ENCODE measurements at places on chromosomes 5 and 9. TPM values are rescaled to one million over a fixed set of nuclear protein-coding genes. Genes with fewer than 3 reads are reported as not detected.

GRCh38 chr9:77040340-77040739, 20.9 kb downstream of the FOXB2 start:
- no peak for DNase-seq
- H3K27ac ChIP-seq: no peak overlapping the region
- no peaks in the 10 kb centered on the region for H3K36me3 ChIP-seq
- no peaks in the 10 kb centered on the region for H3K4me1 ChIP-seq

DNA sequence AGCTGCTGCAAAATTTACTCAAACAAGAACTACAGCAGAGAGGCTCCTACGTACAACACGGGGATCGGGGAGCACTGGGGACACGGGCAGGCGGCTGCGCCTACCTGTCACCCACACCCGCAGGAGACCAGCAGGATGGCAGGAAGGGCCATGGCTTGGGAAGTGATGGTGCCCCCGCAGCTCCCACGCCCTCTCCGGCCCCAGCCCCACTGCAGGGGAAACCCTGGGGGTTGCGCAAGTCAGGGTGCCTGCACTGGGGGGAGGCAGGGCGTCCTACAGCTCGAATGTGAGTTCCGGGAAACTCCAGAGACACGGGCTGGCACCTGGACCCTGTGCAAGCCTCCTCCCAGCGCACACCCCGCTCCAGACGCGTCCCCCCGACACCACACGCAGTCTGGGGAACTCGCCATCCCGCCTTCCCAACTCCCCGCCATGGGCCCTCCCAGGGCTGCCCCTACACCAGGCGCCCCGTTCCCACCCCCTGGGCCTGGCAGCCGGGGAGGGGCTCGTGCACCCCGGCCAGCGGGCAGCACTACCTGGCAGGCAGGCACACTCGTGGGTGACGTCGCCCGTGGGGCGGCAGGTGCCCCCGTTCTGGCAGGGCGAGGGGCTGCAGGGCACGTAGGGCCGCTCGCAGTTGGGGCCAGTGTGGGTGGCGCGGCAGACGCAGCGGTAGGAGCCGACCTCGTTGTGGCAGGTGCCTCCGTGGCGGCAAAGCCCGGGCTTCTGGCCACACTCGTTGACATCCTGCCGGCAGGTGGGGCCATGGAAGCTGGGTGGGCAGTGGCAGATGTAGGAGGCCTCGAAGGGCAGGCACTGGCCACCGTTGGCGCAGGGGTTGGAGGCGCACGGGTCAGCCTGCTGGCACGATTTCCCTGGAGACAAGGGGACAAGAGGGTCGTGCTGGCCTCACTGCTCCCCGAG, 23.3 kb downstream of the NOTCH1 start:
- peaks cover 84% of the 10 kb centered on the region for H3K4me1 ChIP-seq
- peak overlapping the region; percentile 66 for H3K27ac ChIP-seq
- no peaks in the 10 kb centered on the region for H3K27me3 ChIP-seq
- DNase-seq: no peak
- H3K36me3 ChIP-seq: peaks cover 43% of the 10 kb centered on the region

Gene HRCT1
- not detected for total RNA-seq

Gene VCAN
- total RNA-seq: 442 TPM

- no peaks in the 10 kb centered on the region for H3K36me3 ChIP-seq
- H3K4me1 ChIP-seq: peaks cover 58% of the 10 kb centered on the region
- peak overlapping the region; percentile 97 for H3K27ac ChIP-seq
- DNase-seq: no peak
- no peaks in the 10 kb centered on the region for H3K27me3 ChIP-seq
Measured at GRCh38 chr5:36237751-36238150, 4.0 kb downstream of the NADK2 start.

DNA sequence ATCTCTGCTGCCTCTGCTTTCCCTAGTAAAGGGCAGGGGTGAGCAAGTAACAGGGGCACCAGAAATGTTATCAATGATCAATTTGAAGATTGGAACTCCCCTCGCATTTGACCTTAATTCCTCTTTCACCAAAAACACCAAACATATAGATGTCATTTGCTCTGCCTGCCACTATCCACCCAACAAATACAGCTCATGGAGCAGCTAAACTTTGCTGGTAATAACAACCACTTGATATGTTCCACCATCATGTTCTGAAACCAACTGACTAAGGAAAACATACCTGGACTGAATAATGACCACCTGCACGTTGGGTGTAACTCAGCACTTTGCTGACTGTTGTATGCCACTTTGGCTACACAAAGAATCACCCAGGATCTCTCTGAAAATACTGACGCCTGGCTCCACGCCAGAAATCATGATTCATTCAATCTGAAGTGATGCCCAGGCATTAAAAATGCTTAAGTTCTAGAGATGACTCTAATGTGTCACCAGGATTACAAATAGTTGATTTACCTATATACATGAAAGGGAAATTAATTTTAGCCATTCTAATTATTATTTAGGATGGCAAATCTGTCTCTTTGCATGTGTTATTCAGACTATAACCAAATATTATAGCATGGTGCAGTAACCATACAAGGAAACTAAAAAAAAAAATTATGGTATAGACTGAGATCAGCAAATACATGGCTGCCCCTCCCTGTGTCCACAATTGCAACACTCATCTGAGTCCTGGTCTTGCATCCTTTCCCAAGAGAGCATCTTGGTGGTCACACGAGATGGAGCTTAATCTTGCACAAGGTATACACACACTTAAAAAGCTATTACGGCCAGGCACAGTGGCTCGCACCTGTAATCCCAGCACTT, 43.1 kb upstream of the TTC39B start:
- no peak for DNase-seq
- no peak overlapping the region for H3K4me3 ChIP-seq
- H3K36me3 ChIP-seq: no peaks in the 10 kb centered on the region
- H3K4me1 ChIP-seq: no peaks in the 10 kb centered on the region
- no peak overlapping the region for H3K27ac ChIP-seq
- no peaks in the 10 kb centered on the region for H3K27me3 ChIP-seq

- DNase-seq: no peak
- H3K4me3 ChIP-seq: no peak overlapping the region
- no peaks in the 10 kb centered on the region for H3K4me1 ChIP-seq
- no peaks in the 10 kb centered on the region for H3K36me3 ChIP-seq
- H3K27me3 ChIP-seq: no peaks in the 10 kb centered on the region
Measured at GRCh38 chr5:53464722-53465121, 15.7 kb upstream of the FST start.

DNA sequence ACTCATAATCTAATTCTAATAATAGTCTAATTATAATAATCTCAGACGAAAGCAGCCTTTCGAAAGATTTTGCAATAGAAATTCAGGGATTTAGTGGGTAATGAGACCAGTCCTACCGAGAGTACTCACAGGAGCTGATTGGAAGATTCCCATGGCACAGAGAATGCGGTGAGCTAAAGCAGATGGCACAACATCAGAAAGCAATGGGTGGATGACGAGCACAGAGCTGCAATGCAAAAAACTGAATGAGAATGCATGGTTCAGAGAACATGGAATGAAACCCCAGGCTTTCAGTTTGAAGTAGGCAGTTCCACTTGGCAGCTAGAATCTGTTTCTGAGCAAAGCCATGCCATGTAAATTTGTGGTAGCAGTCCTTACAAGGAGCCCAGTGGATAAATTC, 78.2 kb upstream of the SPINK5 start:
- no peaks in the 10 kb centered on the region for H3K4me1 ChIP-seq
- DNase-seq: no peak
- H3K27ac ChIP-seq: no peak overlapping the region
- H3K4me3 ChIP-seq: no peak overlapping the region
- no peaks in the 10 kb centered on the region for H3K36me3 ChIP-seq

Gene AGTPBP1
- total RNA-seq: 46.8 TPM

Gene MYOZ3
- total RNA-seq: not detected

Gene TMEM215
- not detected for total RNA-seq

Gene SSBP2
- 34.4 TPM for total RNA-seq

- DNase-seq: no peak
- no peaks in the 10 kb centered on the region for H3K27me3 ChIP-seq
- H3K36me3 ChIP-seq: no peaks in the 10 kb centered on the region
- H3K4me3 ChIP-seq: peak overlapping the region; percentile 74
- H3K27ac ChIP-seq: peak overlapping the region; percentile 92
Measured at GRCh38 chr9:111632060-111632459, 926 bp downstream of the DNAJC25 start.

DNA sequence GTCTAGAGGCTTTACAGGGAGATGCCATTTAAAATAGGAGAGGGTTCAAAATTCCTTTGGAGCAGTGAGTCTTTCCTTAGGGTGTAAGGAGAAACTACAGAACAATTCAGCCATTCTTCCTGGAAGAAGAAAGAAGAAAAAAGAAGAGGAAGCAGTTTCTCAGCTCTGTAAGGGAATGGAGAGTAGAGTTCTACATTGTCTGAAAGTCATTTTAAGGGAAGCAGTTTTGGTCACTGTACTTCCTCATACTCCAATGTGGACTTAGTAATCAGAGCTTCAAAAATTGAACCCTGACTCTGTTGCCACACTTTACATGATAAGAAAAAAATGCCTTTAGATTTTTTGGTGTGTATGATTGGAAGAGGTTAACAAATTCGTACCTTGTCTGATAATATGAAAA, 122.4 kb downstream of the LRRC70 start:
- no peaks in the 10 kb centered on the region for H3K36me3 ChIP-seq
- no peak overlapping the region for H3K4me3 ChIP-seq
- no peak overlapping the region for H3K27ac ChIP-seq
- H3K27me3 ChIP-seq: no peaks in the 10 kb centered on the region
- H3K4me1 ChIP-seq: no peaks in the 10 kb centered on the region

- no peaks in the 10 kb centered on the region for H3K36me3 ChIP-seq
- H3K27me3 ChIP-seq: no peaks in the 10 kb centered on the region
- no peak overlapping the region for H3K27ac ChIP-seq
Measured at GRCh38 chr5:178595150-178595549, 5.0 kb upstream of the COL23A1 start.

GRCh38 chr5:37580106-37580505, 201.0 kb downstream of the WDR70 start:
- H3K4me1 ChIP-seq: no peaks in the 10 kb centered on the region
- no peak overlapping the region for H3K27ac ChIP-seq
- no peak for DNase-seq
- H3K27me3 ChIP-seq: no peaks in the 10 kb centered on the region
- no peaks in the 10 kb centered on the region for H3K36me3 ChIP-seq

- H3K27me3 ChIP-seq: no peaks in the 10 kb centered on the region
- H3K4me1 ChIP-seq: no peaks in the 10 kb centered on the region
- no peak overlapping the region for H3K27ac ChIP-seq
- H3K4me3 ChIP-seq: no peak overlapping the region
- no peaks in the 10 kb centered on the region for H3K36me3 ChIP-seq
Measured at GRCh38 chr5:98750693-98751092, 22.8 kb upstream of the RGMB start.

GRCh38 chr5:138985256-138985655, 110.1 kb upstream of the LRRTM2 start:
- no peak overlapping the region for H3K4me3 ChIP-seq
- H3K27ac ChIP-seq: no peak overlapping the region
- no peaks in the 10 kb centered on the region for H3K27me3 ChIP-seq
- peaks cover 7% of the 10 kb centered on the region for H3K36me3 ChIP-seq

GRCh38 chr5:117681431-117682254, 1107.0 kb upstream of the SEMA6A start:
- H3K27ac ChIP-seq: no peak overlapping the region
- no peaks in the 10 kb centered on the region for H3K36me3 ChIP-seq
- no peaks in the 10 kb centered on the region for H3K27me3 ChIP-seq
- H3K4me3 ChIP-seq: no peak overlapping the region
- no peak for DNase-seq

Gene SAXO1
- total RNA-seq: not detected

Gene FBXW2
- 104 TPM for total RNA-seq

DNA sequence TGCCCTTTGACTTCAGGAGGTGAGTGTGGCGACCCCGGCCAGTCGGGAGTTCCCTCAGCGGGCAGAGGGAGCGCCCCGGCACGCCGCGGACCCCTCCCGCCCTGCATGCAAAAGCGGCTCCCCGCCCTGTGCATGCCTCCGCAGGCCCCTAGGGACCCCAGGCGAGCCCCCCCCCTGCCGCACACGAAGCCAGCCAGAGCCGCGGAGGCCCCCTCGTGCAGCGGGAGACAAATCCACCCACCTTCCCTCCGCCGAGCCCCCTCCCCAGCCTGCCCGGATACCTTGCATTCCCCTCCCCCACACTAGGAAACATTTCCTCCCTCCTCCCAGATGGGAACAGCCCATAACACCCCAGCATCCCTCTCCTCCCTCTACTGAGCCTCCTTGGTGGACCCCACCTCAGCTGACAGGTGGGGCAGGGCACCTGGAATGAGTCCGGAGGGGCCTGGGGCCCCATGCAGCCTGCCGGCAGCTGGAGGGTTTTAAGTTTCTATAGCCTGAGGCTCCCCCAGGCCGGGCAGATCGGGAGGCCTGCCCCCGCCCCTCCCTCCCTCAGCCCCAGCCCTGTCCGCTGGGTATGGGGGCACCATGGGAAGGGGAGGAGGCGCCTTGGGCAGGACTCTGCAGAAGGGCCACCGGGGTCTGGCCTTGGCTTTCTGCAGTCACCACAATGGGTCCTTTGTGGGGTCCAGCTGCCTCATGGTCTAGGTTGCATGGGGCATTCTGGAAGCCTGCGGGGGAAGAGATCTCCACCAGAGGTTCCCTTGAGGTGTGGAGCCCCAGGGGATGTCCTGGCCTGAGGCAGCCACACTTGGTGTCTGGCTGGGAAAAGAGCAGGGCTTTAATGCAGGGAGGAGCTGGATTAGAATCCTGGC, 601 bp downstream of the ERGIC1 start:
- H3K4me1 ChIP-seq: peaks cover 62% of the 10 kb centered on the region
- peak; percentile 87 for DNase-seq
- H3K27ac ChIP-seq: peak overlapping the region; percentile 82
- no peaks in the 10 kb centered on the region for H3K27me3 ChIP-seq
- H3K4me3 ChIP-seq: peak overlapping the region; percentile 92

Gene SNCB
- total RNA-seq: not detected

GRCh38 chr9:86925686-86926085, 21.6 kb downstream of the GAS1 start:
- no peak overlapping the region for H3K27ac ChIP-seq
- DNase-seq: no peak
- no peaks in the 10 kb centered on the region for H3K36me3 ChIP-seq
- H3K4me1 ChIP-seq: no peaks in the 10 kb centered on the region

GRCh38 chr5:74504463-74504862, 136.1 kb downstream of the ENC1 start:
- no peaks in the 10 kb centered on the region for H3K27me3 ChIP-seq
- no peak overlapping the region for H3K4me3 ChIP-seq
- no peak for DNase-seq
- no peak overlapping the region for H3K27ac ChIP-seq
- H3K4me1 ChIP-seq: no peaks in the 10 kb centered on the region

GRCh38 chr5:105409695-105410094, 1847.1 kb upstream of the NUDT12 start:
- no peaks in the 10 kb centered on the region for H3K36me3 ChIP-seq
- no peak overlapping the region for H3K4me3 ChIP-seq
- H3K27me3 ChIP-seq: no peaks in the 10 kb centered on the region
- no peak overlapping the region for H3K27ac ChIP-seq
- no peaks in the 10 kb centered on the region for H3K4me1 ChIP-seq

- H3K4me3 ChIP-seq: peak overlapping the region; percentile 46
- H3K36me3 ChIP-seq: no peaks in the 10 kb centered on the region
- H3K27ac ChIP-seq: peak overlapping the region; percentile 8
- DNase-seq: peak; percentile 80
- H3K4me1 ChIP-seq: peaks cover 11% of the 10 kb centered on the region
Measured at GRCh38 chr9:33676746-33677505, 118.4 kb upstream of the PRSS3 start.

Gene GARNL3
- 11.4 TPM for total RNA-seq

Gene KCTD16
- 0.20 TPM for total RNA-seq
